ENCODE measurements at places on chromosomes 6 and 20. TPM values are rescaled to one million over a fixed set of nuclear protein-coding genes. Genes with fewer than 3 reads are reported as not detected.

MRPS26 gene
- 143 TPM for total RNA-seq

SLC44A4 gene
- total RNA-seq = 0.18 TPM

TGM3 gene
- not detected for total RNA-seq

LY6G6C gene
- total RNA-seq = not detected

RAET1G gene
- total RNA-seq = not detected

CAPN11 gene
- 0.30 TPM for total RNA-seq

ARMH2 gene
- total RNA-seq = not detected

TNF gene
- total RNA-seq = 94.4 TPM

RNF182 gene
- total RNA-seq = not detected

GRCh38 chr20:39899881-39900280 is 789.2 kb downstream of the MAFB start:
- H3K27ac ChIP-seq = no peak overlapping the region
- no peaks in the 10 kb centered on the region for H3K4me1 ChIP-seq
- no peaks in the 10 kb centered on the region for H3K27me3 ChIP-seq

- no peak overlapping the region for H3K4me3 ChIP-seq
- no peaks in the 10 kb centered on the region for H3K36me3 ChIP-seq
- no peak overlapping the region for H3K27ac ChIP-seq
- H3K27me3 ChIP-seq = peaks cover 5% of the 10 kb centered on the region
- no peak for DNase-seq
These were observed 116.0 kb downstream of the PXDC1 start for GRCh38 chr6:3635482-3635881.

- H3K36me3 ChIP-seq = no peaks in the 10 kb centered on the region
- no peak within 1 kb of the TSS for H3K4me3 ChIP-seq
- DNase-seq = no peak
These were observed at the start of gene RIPOR3 for GRCh38 chr20:50690650-50691572. Gene RIPOR3, minus strand, starts transcription at chr20:50691542. Its CDS starts 414 bp downstream, at chr20:50691128.

DNA sequence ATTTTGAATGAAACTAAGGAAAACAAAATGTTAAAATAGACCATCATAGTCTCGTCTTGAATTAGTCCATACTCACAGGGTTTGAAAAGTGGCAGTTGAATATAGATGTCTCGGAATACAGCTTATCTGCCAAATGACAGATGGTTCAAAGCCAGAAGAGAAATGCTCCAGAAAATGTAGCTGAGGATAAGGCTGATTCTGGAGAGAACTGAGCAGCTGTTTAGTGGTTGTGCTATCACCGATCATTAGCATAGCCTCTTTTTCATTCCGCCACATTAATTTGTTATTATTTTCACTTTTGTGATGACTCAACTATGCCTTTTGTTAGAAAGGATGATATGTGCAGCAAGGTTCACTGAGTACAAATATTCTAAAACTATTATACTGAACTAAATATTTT is 390.2 kb upstream of the MAN1A1 start:
- no peak for DNase-seq
- no peaks in the 10 kb centered on the region for H3K4me1 ChIP-seq
- peaks cover 33% of the 10 kb centered on the region for H3K27me3 ChIP-seq
- H3K36me3 ChIP-seq = no peaks in the 10 kb centered on the region
- no peak overlapping the region for H3K4me3 ChIP-seq

- H3K4me3 ChIP-seq = no peak overlapping the region
- DNase-seq = no peak
- H3K27me3 ChIP-seq = no peaks in the 10 kb centered on the region
- no peaks in the 10 kb centered on the region for H3K36me3 ChIP-seq
- no peaks in the 10 kb centered on the region for H3K4me1 ChIP-seq
- H3K27ac ChIP-seq = no peak overlapping the region
These were observed 94.4 kb downstream of the FHL5 start for GRCh38 chr6:96657344-96657743.

DNA sequence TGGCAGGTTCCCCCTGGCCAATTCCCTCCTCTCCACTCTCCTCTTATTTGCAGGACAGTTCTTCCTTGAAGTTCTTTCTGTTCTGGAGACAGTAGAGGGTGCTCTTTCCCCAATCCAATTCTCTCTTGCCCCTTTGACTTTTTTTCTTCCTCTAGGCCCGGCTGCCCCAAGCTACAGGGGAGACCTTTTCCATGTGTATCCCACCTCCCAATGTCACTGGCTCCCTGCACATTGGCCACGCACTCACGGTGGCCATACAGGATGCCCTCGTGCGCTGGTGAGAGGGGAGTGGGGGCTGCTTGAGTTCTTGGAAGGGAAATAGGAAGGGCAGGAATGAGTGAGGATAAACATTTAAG is 1.5 kb downstream of the VARS2 start:
- peak overlapping the region; percentile 28 for H3K27ac ChIP-seq
- H3K4me1 ChIP-seq = peaks cover 16% of the 10 kb centered on the region
- H3K27me3 ChIP-seq = no peaks in the 10 kb centered on the region
- peak overlapping the region; percentile 97 for H3K4me3 ChIP-seq
- no peak for DNase-seq

DNA sequence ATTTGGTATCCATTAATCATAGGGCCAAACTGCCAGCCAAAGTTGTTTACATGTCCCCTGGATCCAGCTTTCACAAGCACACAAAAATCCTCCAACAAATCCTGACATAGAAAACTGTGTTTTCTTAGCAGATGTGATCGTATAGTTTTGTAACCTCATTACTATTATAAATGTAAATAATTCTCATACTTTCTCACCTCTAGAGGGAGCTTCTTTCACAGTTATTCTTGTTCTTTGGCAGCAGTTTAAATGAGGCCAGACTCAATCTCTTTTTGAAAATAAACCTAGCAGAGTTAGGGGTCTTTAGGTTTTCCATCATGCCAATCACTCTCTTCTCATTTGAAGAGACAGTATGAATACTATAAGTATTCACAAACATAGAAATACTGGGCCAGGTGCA is 17.0 kb upstream of the ZNF318 start:
- no peak for DNase-seq
- peaks cover 3% of the 10 kb centered on the region for H3K36me3 ChIP-seq
- no peak overlapping the region for H3K27ac ChIP-seq
- H3K4me1 ChIP-seq = peaks cover 39% of the 10 kb centered on the region
- H3K27me3 ChIP-seq = peaks cover 43% of the 10 kb centered on the region

GRCh38 chr6:8556370-8557013 is 121.1 kb upstream of the SLC35B3 start:
- no peaks in the 10 kb centered on the region for H3K4me1 ChIP-seq
- no peaks in the 10 kb centered on the region for H3K27me3 ChIP-seq
- H3K4me3 ChIP-seq = no peak overlapping the region
- no peak overlapping the region for H3K27ac ChIP-seq
- no peaks in the 10 kb centered on the region for H3K36me3 ChIP-seq
- no peak for DNase-seq

GRCh38 chr6:32097364-32097763 is 11.8 kb downstream of the TNXB start:
- no peak overlapping the region for H3K27ac ChIP-seq
- no peak for DNase-seq
- peaks cover 41% of the 10 kb centered on the region for H3K27me3 ChIP-seq
- H3K4me1 ChIP-seq = no peaks in the 10 kb centered on the region
- no peak overlapping the region for H3K4me3 ChIP-seq

- no peaks in the 10 kb centered on the region for H3K36me3 ChIP-seq
- H3K27me3 ChIP-seq = no peaks in the 10 kb centered on the region
- no peak for DNase-seq
- no peak overlapping the region for H3K4me3 ChIP-seq
These were observed 81.9 kb downstream of the TFAP2C start for GRCh38 chr20:56711018-56711417.

GRCh38 chr6:26366504-26366903 is 1.5 kb downstream of the BTN3A2 start:
- DNase-seq = no peak
- peak overlapping the region; percentile 45 for H3K27ac ChIP-seq
- H3K4me3 ChIP-seq = peak overlapping the region; percentile 73
- H3K36me3 ChIP-seq = peaks cover 36% of the 10 kb centered on the region

DNA sequence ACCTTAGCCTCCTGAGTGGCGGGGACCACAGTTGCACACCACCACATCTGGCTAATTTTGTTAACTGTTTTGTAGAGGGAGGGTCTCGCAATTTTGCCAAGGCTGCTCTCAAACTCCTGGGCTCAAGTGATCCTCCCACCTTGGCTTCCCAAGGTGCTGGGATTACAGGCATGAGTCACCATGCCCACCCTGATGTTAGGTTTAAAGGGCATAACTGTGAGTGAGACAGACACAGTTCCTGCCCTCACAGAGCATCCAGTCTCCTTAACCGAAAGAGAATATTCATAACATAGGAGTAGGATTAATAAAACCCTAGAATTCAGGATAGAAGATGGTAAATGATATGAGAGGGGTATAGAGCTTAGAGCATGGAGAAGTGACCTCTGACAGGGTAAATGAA is 3.1 kb upstream of the SPATA2 start:
- no peak overlapping the region for H3K27ac ChIP-seq
- DNase-seq = no peak
- H3K36me3 ChIP-seq = no peaks in the 10 kb centered on the region
- no peaks in the 10 kb centered on the region for H3K27me3 ChIP-seq
- no peak overlapping the region for H3K4me3 ChIP-seq

DNA sequence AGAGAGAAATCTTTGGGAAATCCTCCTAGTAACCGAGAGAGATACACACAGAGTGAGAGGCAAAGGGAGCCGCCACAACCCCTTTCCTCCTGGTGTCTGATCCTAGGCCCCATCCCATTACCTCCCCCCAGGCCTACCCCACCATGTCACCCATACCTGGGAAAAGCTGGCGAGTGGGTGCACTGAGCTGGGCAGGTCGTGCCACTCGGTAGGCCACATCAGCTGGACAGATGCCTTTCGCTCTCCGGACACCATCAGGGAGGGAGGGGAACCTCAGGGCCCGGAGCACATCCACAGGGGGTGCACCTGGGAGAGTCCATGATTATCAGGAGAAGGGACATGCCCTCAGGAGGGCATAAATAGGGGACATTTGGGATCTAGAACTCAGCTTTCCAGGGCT is 3.1 kb downstream of the COL11A2 start:
- peaks cover 10% of the 10 kb centered on the region for H3K4me1 ChIP-seq
- DNase-seq = no peak
- no peak overlapping the region for H3K4me3 ChIP-seq

DNA sequence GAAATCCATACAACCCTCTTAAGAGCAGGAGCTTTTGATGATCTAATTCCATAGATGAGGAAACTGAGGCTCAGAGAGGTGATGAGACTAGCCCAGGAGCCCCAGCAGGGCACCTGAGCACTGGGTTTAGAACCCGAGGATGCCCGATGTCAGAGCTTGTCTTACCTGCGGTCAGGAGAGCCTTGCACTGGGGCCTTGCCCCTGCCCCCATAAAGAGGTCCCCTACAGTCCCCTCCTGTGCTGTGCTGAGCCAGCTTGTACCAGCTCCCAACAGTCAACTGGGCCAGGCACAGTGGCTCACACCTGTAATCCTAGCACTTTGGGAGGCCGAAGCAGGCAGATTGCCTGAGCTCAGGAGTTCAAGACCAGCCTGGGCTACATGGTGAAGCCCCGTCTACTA is 58.6 kb downstream of the RIPOR3 start:
- no peaks in the 10 kb centered on the region for H3K4me1 ChIP-seq
- no peaks in the 10 kb centered on the region for H3K36me3 ChIP-seq
- no peak overlapping the region for H3K27ac ChIP-seq
- no peak overlapping the region for H3K4me3 ChIP-seq

DNA sequence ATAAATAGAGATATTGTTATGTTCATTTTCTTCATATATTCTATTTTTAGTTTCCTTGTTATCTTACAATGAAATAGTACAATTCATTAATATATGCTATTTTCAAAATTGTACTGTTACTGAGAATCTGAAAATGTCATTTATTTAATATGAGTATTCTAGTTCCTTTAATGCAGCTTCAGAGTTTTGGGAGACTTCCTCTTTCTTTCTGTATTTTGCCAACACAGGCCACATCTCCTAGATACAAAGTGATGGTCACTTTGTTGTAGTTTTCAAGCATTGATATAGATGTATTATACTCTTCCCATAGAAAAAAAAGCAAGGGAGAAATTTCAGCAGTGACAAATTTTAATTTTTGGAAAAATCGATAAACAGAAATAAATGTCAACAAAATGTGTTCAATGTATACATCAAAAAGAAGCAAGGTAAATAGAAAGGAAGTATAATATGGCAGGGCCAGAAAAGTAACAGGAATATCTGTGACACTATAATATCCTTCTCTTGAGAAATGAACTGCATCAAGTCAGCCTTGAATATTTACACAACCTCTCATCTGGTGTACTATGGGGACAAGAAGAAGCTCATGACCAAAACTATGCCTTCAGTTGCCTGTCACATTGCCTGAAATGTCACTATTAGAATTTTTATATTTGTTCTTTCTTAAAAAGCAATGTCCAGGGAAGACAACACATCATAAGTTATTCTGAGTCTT is 396.0 kb downstream of the TBC1D32 start:
- H3K4me3 ChIP-seq = no peak overlapping the region
- H3K27me3 ChIP-seq = no peaks in the 10 kb centered on the region
- no peak for DNase-seq
- H3K36me3 ChIP-seq = no peaks in the 10 kb centered on the region

DNA sequence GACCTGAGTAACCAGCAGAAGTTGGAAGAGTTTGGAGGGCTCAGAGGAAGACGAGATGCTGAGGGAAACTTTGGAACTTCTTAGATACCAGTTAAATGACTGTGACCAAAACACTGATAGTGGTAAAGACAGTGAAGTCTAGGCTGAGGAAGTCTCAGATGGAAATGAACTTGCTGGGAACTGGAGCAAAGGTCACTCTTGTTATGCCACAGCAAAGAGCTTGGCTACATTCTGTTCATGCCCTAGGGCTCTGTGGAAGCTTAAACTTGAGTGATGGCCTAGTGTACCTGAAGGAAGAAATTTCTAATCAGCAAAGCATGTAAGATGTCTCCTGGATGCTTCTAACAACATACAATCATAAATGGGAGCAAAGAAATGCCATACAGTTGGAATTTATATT is 24.7 kb downstream of the WDR27 start:
- peaks cover 22% of the 10 kb centered on the region for H3K36me3 ChIP-seq
- DNase-seq = no peak
- no peaks in the 10 kb centered on the region for H3K27me3 ChIP-seq
- H3K4me3 ChIP-seq = no peak overlapping the region
- no peak overlapping the region for H3K27ac ChIP-seq

GRCh38 chr6:8086755-8087306 is 15.5 kb downstream of the EEF1E1 start:
- H3K4me1 ChIP-seq = peaks cover 25% of the 10 kb centered on the region
- H3K4me3 ChIP-seq = no peak overlapping the region
- no peak for DNase-seq
- peak overlapping the region; percentile 13 for H3K27ac ChIP-seq
- H3K36me3 ChIP-seq = peaks cover 78% of the 10 kb centered on the region

DNA sequence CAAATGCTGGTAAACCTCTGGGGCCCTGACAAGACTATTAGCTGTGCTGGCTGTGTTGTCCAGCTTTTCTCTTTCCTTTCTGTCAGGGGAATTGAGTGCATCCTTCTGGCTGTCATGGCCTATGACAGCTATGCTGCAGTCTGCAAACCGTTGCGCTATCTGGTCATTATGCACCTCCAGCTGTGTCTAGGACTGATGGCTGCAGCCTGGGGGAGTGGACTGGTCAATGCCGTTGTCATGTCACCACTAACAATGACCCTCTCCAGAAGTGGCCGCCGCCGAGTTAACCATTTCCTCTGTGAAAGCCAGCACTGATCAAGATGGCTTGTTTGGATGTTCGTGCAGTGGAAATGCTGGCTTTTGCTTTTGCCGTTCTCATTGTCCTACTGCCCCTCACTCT is 20.3 kb downstream of the OR2B6 start:
- H3K36me3 ChIP-seq = no peaks in the 10 kb centered on the region
- peaks cover 18% of the 10 kb centered on the region for H3K27me3 ChIP-seq
- DNase-seq = no peak

Data from activated T-helper 2 cell treated with anti-CD3 and anti-CD28 coated beads, Interferon-gamma antibody, Interleukin-2, Interleukin-4, amounts not matched to agents 10 μg/mL and 5 μg/mL and 100 μg/mL, durations not matched to agents 14 hours and 24 hours and 36 hours (primary cell).